ENCODE measurements at places on chromosomes 2 and 18.

- DNase-seq, result no peak
These were observed 101.6 kb downstream of the SPTBN1 start for GRCh38 chr2:54557601-54558187.

DNA sequence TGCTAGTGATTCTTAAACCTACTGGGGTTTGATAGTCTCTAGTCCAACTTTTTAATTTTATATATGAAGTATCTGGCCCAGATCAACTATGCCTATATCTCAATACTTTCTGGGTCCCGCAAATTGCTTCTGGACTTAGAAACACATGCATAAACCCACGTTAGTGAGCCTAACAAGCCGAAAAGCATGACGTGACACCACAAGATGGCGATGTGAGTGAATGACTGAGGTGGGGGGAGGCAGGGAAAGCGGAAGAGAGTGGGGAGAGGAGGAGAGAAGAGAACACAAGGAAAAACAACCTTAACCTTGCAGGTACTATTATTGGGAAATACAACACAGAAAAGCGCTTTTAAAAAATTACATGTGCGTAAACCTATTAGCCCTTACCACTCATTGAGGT is 13.8 kb downstream of the PDIA6 start:
- no peak for DNase-seq

GRCh38 chr2:100752628-100753333 is 67.2 kb upstream of the NPAS2 start:
- DNase-seq, result no peak

DNA sequence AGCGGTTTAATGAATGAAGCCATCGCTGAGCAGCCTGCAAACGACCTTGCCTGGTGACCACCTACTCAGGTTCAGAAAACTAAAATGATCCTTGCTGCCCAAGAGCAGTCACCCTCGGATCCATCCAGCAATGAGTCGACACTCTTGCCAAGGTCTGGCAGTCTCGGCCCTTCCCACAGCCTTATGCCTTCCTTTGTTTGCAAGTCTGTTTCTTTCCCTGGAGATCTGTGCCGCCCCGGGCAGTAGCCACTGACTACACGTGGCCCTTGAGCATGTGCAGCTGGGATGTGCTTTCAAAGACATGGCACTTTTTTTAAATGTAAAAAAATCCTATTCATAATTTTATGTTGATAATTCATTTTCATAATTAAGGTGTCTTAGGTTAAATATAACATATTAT is 37.2 kb upstream of the SLC35G4 start:
- no peak for DNase-seq

- no peak for DNase-seq
These were observed 108.9 kb upstream of the LGALSL start for GRCh38 chr2:64344999-64345576.

GRCh38 chr18:7273301-7273921 is 42.5 kb downstream of the LRRC30 start:
- DNase-seq, result no peak

DNA sequence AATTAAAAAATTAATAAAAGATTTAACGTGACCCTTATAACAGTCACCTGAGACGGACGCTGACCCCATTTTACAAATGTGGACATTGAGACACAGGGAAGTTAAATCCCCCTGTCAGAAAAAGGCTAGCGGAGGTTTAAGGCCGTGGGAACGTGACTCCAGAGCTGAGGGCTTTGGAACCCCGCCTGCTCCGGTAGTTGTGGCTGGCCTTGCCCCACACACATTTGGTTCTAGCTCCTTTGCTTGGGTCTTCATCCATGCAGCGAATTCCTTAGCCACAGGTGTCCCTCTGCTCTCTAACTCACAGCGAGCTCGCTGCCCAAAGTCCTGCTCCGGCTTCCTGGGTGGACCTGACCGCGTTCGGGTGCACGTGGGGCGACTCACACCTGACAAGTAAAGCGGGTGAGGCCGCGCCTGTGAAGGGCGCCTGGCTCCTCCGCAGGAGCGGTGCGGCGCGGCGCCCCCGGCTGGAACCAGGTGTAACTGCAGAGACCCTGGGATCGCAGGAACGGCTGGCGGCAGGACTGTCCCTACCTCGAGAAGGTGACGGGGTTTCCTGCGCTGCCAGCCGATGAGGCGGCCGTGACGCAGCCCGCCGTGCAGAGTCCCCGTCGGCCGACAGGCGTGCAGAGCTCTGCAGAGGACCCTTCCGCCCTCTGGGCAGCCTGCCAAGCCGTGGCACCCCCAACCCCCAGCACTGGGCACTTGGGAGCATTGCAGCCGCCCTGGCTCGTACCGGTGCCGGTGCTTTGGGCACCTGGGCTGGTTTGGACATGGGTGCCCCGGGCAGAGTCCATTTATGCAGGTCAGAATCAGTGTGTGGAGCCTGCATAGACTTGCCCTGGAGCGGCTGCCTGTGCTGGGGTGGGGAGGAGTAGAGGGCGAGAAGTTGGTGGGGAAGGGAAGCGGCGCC is 2.4 kb upstream of the PROC start:
- no peak for DNase-seq

DNA sequence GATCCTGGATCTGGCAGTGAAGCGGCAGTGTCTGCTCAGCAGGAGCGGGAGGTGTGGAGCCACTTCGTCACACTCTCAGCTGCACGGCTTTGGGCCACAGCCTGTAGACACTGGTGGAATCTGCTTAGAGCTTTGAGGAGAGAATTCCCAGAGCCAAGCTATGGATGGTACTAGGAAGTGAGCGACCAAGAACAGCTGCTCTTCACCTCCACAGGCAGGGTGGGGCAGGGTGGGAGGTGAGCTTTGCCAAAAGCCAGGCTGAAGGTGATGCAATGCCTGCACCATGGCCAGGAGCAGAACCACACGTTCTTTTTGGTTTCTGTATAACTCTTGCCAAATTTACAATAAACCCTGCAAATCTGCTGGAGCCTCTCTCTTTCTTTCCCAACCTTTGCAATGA is 226.1 kb downstream of the ANKRD30B start:
- no peak for DNase-seq

DNA sequence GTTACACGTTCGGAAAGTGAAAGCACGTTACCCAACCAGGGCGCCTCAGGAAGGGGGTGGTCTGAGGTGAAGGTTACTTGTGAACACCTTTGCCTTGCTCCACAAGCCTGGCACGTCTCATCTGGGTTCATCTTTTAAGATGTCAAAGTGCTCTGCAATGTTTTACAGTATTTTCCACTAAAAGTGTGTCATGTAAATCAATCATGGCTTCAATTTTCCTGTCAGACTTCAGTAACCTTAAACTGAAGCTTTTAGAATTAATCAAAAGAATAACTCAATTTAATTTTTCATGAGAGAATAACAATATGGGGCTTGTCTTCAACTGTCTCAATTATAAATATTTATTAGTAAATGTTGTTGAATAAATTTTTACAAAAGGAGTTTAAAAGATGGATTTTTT is 93.3 kb upstream of the FANCL start:
- no peak for DNase-seq

DNA sequence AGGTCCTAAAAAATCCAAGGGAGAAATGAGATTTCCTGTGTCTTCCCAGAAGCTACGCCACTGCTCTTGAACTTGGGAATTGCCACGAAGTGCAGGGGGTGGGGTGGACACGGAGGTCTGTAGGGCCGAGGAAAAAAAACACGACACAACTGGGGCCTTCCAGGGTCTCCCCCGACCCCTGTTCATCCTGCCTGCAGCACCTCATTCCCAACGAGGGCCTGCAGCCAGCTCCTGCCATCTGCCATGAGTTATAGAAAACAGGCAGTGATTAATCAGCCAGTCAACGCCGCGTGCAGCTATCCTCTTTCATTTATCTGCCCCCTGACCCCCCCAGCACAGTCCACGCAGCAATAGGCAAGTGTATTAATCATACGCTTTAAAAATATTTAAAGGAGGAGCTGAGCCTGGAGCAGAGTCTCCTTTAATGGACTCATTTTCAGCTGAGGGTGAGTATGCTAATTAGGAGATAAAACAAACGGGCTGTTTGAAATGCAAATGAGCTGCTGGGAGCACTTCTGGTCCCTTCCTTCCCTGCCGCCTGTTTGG is 209.9 kb downstream of the TFCP2L1 start:
- DNase-seq, result peak; percentile 95

DNA sequence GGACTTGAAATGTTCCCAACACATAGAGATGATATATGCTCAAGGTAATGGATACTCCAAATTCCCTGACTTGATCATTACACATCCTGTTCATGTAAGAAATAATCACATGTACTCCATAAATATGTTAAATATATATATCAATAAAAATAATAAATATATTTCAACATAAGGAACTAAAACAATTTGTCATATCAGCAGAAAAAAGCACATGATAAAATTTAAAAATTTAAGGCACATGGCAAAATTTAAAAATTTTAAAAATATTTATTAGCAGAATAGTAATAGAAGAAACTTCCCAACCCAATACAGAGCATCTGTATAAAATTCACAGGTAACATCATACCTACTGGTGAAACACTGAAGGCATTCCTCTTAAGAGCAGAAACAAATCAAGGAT is 109.6 kb upstream of the KYNU start:
- DNase-seq, result no peak

- no peak for DNase-seq
These were observed 470.2 kb downstream of the TXNL1 start for GRCh38 chr18:56168049-56168781.

GRCh38 chr2:162676515-162676914 is 162.1 kb downstream of the KCNH7 start:
- DNase-seq, result peak; percentile 1

- DNase-seq, result no peak
These were observed 3.2 kb downstream of the YPEL5 start for GRCh38 chr2:30149976-30150375.

DNA sequence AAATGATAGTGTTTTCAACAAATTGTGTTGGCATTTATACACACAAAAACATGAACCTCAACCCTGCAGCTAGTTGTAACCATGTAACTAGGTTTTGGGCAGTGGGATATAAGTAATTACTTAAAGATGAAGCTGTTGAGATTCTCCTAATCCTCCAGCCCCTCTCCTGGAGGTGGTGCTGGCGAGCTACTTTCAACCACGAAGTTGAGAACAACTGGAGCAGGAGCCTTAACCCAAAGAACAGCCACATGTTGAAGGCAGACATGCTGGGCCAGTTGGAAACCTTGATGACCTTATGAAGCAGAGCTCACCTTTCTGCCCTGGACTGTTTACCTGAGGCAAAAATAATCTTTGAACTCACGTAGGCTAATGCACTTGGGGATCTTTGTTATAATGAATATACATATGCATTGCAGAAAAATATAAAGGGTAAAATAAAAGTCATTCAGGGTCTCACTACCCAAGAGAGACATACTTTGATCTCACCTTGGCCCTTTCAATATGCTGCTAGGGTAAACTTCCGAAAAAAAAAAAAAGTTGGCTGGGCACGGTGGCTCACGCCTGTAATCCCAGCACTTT is 89.6 kb upstream of the NPAS2 start:
- peak; percentile 53 for DNase-seq

DNA sequence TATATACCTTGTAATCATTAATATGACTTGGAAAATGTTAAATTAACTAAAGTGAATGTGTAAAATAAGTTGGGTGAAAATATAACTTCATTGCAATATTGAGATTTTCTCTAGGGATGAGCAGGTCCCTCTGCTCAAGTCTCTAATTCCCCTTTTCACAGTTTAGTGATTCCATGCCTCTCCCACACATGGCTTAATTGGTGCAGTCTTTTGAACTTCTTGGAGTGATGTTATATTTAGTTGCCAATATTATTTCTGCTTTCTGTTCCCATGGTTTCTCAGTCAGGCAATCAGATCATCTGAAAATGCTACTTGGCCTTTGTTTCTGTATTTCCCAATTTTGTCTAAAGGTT is 233.7 kb upstream of the SPOPL start:
- DNase-seq, result no peak

- no peak for DNase-seq
These were observed 161.4 kb upstream of the GULP1 start for GRCh38 chr2:188130317-188130716.

GRCh38 chr18:78670778-78671391 is 308.7 kb upstream of the SALL3 start:
- no peak for DNase-seq

DNA sequence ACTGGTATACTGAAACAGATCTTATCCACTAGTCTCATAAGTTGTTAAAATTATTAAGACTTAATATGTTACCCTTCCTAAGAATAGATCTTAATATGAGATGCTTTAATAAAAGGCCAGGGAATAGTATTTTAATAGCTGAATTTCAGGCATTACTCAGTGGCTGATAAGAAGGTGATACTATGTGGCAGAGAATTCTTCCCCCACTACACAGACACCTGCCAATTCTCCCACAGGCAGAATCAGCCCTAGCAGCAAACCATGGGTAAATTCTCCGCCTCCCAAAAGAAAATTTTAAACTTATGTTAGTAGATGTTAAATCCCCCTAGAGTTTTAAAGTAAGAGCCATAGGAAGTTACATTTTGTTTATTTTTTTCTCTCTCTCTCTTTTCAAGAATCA is 888.8 kb downstream of the LRP1B start:
- DNase-seq, result no peak

DNA sequence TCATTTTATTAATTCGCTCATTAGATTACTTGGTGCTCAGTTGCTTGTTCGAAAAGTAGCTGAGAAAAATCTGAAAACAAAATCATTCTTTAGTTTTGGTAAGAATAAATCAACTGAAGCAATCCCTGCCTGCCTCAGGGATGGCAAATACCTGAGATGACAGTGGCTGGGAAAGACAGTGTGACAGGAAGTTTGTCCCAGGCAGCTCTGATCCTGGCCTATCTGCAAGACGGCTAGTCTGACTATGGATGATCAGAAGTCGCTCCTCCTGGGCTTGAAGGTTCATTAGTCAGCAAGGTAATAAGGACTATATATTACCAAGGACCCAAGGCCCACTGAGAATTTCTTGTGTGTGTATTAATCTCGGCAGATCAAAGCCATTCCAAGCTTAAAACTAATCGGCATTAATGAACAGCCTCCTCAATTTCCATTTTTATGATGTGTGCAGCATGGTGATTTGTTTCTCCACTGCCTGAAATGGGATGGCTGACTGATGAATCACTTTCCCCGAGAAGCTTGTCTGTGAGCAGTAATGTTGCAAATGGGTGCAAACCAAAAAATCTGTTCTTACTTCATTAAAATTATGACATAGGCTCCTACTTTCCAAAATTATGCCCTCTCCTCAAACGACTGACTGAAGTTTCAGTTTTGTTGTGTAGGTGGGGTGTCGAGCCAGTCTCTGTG is 199.9 kb downstream of the ACTR3 start:
- no peak for DNase-seq

DNA sequence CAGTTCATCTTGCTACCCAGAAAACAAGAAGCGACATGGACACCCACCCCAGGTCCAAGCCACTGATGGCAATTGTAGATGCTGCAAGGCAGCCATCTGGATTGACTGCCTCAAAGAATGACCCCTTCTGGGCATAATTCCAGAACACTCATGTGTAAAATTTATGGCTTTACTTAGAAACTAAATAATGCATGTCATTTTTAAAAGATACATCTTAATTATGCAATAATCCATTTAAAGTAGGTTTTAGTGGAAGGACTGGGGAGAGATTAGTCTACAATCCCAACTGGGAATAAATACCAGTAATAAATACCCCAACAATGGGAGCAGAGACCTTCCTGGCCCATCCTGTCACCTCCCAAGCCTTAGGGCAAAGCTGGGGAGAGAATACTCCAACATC is 247.7 kb downstream of the SS18 start:
- no peak for DNase-seq

- no peak for DNase-seq
These were observed 68.8 kb downstream of the MEP1B start for GRCh38 chr18:32258558-32259204.

- DNase-seq, result no peak
These were observed 12.9 kb upstream of the TEX51 start for GRCh38 chr2:126885751-126886210.

All from Caki2 (cell line).